HCT116 (cell line): ENCODE measurements at places on chromosomes 2 and 18. TPM values are rescaled to one million over a fixed set of nuclear protein-coding genes. Genes with fewer than 3 reads are reported as not detected.

DNA sequence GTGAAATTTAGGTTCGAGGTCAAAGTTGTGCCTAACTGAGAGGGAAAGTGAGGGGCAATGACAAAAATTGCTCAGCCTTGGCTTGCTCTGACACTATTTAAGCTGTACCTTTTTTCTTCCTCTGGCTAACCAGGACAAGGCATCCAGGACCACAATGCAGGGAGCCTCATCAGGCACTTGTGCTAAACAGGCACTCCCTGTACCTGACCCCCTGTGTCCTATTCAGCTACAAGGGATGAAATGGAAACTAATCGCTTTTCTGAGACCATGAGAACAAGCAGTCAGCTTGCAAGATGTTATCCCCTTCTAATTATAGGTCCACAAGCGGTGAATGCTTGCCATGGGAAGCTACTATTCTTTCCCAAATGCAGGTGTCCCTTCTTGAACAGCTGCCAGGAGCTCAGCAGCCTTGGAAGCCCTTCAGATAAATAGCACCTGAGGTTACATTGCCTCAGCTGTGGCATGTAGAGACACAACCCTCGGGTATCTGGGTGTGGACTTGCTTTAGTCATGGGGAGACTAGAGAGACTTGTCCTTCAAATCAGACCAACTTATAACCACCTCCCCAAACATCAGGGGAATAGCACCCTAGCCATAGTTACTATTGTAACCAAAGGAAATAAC, 19.1 kb upstream of the ITGA6 start:
- no peak for DNase-seq

TMX3 gene
- 39.6 TPM for total RNA-seq

NFE2L2 gene
- total RNA-seq: 106 TPM

- DNase-seq: no peak
Observed at GRCh38 chr2:226979004-226979403, 143.2 kb downstream of the RHBDD1 start.

- no peak for DNase-seq
Observed at GRCh38 chr18:10776493-10776892, 250.7 kb downstream of the NAPG start.

- DNase-seq: no peak
Observed at GRCh38 chr18:56723068-56723467, 71.9 kb downstream of the WDR7 start.

- DNase-seq: no peak
Observed at GRCh38 chr2:24486636-24487205, 4.3 kb upstream of the NCOA1 start.

DNA sequence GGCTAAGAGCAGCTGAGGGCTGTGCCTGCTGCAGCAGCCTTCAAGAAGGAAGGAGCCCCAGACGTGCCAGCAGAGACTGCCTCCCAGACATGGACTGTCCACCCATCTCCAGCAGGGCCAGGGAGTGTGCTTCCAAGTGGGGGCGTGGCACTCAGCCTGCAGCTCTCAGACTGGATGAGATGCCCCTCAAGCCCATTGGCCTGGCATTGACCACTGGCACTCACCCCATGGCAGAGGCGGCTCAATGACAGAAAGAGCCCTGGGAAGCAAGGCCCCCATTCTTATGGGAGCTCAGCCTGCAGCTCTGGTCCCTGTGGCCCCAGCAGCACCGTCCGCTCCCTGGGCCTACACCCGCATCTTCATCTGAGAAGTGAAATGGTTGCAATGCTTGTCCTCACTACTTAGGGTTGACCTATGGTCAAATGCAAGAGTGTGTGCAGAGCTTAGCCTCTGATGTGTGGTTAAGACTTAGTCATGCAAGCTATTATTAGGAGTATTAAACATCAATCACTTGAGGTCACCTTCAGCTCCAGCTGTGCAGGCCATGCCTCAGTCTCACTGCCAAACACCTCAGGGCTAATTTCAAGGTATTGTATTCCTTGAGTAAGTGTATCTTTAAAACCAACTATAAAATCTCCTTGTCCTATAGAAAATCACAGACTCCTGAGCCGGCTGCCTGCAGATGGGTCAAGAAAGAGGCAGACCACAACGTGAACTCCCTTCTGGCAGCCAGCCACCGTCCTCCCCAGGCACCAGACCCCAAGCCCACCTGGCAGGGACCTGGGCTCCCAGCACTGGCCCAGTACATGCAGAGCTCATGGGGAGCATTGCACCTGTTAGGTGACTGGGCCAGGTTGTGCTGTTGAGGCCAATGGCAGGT, 194.8 kb downstream of the NDUFA10 start:
- no peak for DNase-seq
